ENCODE measurements at places on chromosomes 1 and 21. TPM values are rescaled to one million over a fixed set of nuclear protein-coding genes. Genes with fewer than 3 reads are reported as not detected.

GRCh38 chr1:80064524-80064923, 1058.0 kb upstream of the ADGRL4 start:
- no peaks in the 10 kb centered on the region for H3K36me3 ChIP-seq
- no peak overlapping the region for H3K4me3 ChIP-seq
- no peaks in the 10 kb centered on the region for H3K4me1 ChIP-seq
- H3K27ac ChIP-seq: no peak overlapping the region
- no peaks in the 10 kb centered on the region for H3K27me3 ChIP-seq

DNA sequence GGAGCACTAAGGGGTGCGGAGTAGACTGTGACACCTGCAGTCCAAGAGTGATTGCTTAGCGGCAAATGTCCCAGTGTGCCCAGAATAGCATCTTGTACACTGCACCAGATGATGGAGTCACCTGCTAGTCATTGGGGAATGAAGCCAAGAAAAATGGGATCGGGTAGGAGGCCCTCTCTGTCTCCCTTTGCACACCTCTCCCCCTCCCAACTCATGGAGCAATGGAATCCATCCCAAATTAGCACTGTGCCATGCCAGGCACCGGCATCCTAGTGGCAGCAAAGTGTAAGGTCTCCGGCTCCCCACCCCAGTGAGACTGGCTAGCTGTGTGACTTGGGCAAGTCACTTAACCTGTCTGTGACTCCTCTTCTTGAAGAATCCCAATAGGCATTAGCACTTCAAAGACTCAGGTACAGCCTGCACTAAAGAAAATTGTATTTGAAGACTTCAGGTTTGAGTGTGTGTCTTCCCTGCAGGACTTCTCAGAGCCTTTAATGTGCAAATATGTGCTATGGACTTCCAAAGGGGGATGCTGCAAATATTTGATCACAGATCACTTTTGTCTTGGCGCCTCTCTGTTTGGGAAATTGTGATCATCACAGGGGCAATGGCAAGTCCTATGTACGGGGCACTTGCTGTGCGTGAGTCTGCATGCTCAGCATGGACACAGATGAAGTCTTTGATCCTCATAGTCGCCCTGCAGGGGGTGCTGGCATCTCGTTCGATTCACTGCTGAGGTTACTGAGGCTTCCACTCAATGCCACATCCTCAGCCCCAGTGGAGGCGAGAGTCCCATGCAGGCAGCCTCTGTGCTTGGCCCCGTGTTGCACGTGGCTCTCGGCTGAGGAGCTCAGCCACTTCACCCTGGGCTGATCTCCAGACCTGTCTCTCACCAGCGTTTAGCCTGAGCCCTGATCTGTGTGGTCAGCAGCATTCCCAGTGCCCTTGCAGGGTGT, 272.9 kb upstream of the C1orf174 start:
- no peaks in the 10 kb centered on the region for H3K4me1 ChIP-seq
- no peak for DNase-seq
- H3K27me3 ChIP-seq: no peaks in the 10 kb centered on the region
- H3K27ac ChIP-seq: no peak overlapping the region
- no peaks in the 10 kb centered on the region for H3K36me3 ChIP-seq

- peak overlapping the region; percentile 71 for H3K27ac ChIP-seq
- H3K4me3 ChIP-seq: no peak overlapping the region
- peak; percentile 77 for DNase-seq
- no peaks in the 10 kb centered on the region for H3K27me3 ChIP-seq
These were observed 17.9 kb upstream of the PWP2 start for GRCh38 chr21:44089001-44089911.

Gene ANKRD34A
- total RNA-seq: 2.1 TPM

Gene PYHIN1
- total RNA-seq: 83.6 TPM

Measured in CD4-positive, alpha-beta memory T cell (primary cell).